ENCODE measurements at places on chromosomes 16 and 17.

DNA sequence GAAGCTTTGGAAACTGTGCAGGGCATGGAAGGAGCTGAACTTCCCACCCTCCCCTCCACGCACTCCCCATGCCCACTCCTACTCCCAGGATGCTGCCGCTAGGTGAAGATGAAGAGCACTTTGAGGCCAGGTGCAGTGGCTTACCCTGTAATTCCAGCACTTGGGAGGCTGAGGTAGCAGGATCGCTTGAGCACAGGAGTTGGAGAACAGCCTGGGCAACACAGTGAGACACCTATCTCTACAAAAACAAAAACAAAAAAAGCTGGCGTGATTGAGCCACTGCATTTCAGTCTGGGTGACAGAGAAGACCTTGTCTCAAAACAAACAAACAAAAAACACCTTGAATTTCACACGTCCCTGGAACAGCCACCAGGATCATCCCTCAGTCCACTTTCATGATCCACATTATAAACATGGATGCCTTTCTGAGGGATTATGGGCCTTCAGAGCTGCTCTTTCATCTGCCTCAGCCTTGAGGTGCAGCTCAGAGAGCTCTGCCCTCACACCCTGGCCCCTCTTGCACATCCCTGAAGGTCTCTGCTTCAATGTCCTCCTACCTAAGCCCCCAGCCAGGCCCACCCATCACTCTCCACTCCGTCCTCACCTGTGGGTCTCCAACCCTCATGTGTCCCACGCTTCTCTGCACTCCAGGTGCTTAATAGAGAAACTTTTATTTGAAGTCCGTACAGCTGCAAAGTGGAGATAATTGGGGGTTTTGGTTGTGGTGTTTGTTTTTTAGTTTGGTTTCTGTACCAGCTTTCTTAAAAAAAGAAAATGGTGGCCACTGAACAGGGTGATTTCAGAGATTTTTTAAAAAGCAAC lies 25.8 kb downstream of the PHB1 start:
- DNase-seq = no peak

DNA sequence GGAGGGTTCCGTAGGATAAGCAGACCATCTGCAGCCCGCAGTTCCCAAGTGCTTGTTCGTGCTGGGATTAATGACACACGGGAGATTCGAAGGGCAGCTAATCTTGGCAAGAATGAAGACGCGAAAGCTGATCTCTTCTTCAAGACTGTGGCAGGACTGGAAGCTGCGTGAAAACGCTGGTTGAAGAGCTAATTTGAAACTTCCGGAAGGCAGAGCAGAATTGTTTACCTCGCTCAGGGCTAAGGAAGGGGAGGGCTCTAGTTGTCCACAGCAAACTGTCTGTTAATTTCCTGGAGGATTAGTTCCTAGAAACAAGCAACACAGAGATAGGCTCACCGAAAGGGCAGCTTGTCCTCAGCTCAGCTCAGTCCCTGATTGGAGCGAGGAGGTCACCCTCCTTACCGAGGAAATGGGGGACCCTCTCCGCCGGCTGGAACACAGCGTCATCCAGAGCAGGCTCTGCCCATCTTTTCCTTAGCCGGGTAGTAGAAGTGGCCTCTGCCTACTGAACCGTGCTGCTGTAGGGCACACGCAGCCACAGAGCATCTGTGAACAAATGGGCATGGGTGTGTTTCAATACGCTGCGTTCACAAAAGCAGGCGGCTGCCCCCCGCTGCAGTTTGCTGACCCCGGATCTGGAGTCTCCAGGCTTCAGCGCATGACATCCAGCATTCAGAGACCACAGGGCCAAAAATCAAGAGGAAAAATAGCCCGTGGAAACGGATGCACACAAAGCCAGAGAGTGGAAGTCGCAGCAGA lies 16.7 kb upstream of the BAIAP2 start:
- DNase-seq = peak; percentile 24

GRCh38 chr17:11618861-11619566 lies 20.7 kb downstream of the DNAH9 start:
- no peak for DNase-seq

DNA sequence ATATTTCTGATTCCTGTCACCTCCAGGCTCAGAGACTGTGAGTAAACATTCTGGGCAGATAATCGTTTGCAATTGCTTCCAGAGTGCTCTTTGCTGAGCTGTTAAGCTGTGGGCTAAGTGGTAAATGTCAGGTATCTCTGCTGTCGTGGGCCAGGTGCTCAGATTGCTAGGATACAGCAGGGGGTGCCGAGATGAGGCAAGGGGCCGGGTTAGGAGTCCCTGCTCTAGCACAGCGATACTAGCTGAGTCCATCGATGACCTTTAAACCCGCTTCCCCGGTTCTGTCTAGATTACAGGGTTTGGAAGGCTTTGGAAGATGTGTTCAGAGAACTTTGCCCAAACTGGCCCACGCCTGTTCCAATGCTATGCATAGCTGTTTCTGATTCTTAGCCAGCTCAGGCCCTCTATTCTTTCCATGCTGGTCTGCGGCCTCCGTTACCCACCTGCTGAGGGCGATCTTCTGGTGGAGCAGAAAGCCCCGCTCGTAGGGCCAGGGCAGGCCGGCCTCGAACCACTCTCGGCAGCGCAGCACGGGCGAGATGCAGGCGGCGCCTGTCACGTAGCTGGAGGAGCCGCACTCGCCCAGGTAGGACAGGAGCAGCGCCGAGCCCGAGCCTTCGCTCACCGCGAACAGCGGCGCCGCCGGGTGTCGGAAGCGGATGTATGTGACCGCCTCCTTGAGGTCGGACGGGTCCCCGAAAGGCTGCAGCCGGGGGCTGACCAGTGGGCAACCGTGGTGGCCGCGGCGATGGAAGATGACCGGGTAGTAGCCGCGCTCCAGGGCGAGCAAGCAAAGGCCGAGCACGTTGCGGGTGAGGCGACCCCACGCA lies 979 bp downstream of the ABHD15 start:
- peak; percentile 52 for DNase-seq

DNA sequence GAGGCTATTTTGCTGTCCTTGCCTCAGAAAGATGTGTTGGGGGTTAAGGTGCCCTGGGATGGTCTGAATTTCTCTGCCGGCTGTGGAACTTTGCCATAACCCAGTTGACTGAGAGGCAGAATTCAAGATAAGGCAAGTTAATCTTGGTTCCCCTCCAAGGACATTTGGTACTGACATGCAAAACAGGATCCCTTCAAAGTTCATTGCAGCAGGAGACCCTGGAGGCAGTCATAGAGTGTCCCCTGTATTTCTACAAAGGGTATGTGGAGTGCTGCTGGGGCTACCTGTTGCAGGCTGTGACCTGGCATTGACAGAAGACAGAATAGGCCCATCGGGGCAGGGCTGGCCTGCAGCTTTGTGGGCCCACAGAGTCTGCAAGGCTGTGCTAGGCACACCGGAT lies 135.6 kb upstream of the IRX3 start:
- no peak for DNase-seq

GRCh38 chr17:82948957-82949356 lies 109.1 kb upstream of the ZNF750 start:
- no peak for DNase-seq

DNA sequence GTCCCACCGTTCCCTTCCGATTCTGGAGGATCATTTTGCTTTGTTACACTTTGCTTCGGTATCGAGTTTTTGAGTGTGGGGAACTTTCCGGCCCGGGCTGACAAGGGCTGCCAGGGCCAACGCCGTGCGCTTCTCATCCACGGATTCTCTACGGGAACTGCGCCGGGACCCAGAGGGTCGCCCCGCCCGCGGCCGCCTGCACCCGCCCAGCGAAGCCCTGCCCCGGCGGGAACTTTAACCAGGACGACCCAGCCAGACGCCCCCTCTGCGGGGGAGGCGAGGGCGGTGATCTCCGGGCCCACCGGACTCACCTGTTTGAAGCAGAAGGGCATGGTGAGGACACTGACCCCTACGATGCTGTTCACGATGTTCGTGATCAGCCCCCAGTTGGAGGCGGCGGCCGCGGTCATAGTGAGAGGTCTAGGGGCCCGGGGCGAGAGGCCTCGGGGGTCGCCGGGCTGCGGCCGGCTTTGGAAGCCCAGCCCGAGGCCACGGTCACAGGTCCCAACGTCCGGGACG lies 536 bp downstream of the SLC38A10 start:
- DNase-seq = no peak

DNA sequence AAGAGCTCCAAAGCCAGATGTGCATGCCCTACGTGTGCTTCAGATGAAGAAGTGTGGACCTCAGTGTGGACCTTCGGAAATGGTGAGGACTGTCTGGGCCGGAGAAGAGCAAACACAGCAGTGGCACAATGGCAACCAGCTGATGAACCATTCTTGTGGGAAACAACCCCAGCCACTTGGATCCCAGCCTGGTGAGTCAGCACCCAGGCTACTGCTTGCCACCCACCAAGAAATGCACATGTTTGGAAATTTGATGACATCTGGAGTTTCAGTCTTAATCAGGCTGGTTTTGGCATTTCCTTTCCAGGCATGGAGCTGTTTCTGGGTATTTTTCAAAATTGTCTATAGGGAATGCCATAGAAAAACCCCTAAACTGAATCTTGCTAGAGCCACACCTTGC lies 42.7 kb downstream of the DYNLRB2 start:
- no peak for DNase-seq

DNA sequence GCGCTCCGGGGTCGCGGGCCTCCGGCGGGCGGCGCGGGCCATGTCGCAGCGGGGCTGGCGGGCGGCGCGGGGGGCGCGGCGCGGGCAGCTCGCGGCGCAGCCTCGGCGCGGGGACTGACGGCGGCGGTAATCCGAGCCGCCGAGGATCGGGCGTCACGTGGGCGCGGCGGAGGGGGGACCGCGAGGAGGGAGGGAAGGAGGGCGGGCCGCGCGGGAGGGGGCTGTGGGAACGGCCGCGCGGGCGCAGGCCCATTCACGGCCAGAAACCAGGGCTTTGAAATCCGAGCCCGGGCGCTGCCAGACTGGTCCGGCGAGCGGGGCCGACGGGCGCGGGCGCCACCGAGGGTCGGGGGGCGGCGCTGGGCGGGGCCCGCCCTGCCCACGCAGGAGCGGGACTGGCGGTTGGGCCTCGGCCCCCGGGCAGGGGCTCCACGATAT lies at the start of gene MTSS2:
TSS of gene MTSS2 (minus strand) at position 116 of the 438 bp plus-strand sequence. CDS start 262 bp downstream, outside the sequence.
- no peak for DNase-seq

DNA sequence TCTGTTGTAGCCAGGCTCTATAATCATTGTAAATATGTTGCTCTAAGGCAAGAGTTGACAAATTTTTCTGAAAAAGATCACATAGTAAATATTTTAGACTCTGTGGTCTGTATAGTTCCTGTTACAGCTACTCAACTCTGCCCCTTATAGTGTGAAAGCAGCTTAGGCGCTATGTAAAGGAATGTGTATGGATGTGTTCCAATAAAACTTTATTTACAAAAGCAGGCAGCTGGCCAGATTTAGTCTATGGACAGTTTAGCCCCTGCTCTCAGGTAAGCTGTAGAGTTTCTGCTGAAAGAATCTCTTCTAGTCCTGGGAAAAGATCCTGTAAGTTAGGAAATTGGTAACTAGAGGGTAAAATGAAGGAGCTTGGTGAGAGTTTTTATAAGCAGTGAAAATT lies 133.1 kb downstream of the SALL1 start:
- no peak for DNase-seq

DNA sequence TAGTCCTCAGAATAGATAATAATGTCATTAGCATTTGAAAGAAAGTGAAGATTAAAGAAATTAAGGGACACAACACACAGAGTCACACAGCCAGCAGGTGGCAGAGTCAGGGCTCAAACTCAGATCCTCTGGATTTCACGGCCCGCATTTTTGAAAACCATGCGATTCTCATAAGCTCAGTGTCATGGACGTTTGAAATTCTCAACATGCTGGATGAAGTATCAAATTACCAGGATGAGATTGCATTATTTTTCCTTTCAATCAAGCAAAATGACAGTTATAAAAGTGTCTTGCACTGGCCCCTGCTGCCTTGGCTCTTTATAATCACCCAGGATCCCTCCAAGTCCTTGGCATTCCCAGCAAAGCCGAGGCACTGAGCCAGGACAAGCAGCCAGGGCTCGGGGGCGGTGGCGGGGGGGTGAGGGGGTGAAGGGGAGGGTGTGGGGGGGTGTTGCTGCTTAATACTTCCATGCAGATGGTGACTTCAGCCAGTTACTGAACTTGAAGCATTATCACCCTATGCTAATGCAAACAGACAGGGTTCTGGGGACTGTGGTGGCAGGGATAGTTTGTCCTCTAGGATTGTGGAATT lies 6.6 kb upstream of the BMERB1 start:
- peak; percentile 14 for DNase-seq

DNA sequence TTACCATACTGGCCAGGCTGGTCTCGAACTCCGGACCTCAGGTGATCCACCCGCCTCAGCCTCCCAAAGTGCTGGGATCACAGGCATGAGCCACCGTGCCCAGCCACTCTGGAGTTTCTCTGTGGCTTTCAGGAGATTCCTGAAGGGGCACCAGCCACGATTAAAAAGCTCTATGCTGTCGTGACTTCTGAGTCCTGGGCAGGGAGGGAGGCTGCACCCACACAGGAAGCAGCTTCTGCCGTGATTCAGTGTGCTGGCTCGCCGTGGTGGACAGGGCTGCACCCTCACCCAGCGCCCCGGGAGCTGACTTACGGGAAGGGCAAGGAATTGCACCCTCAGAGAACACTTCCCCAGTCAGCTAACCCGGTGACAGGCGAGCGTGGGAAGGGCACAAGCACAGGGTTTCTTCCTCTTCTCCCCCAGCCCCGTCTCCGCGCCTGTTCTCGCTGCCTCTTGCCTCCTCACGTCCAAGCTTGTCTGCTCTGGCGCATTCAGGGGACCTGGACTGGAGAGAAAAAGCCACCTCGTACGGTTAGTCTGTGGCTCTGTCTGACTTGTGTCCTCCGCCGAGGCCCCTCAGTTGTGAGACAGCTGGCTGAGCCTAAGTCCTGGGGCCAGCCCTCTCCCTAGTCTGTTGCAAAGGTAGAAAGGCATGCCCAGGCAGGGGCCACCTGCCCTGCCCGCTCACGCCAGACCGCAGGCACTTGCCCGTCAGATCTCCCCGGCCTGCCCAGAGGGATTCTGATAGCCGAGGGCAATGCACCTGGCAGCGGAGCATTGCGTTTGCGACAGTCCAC lies 145.0 kb downstream of the SEC14L1 start:
- DNase-seq = no peak

GRCh38 chr17:42337442-42337841 lies 49.1 kb downstream of the STAT5A start:
- DNase-seq = peak; percentile 56

DNA sequence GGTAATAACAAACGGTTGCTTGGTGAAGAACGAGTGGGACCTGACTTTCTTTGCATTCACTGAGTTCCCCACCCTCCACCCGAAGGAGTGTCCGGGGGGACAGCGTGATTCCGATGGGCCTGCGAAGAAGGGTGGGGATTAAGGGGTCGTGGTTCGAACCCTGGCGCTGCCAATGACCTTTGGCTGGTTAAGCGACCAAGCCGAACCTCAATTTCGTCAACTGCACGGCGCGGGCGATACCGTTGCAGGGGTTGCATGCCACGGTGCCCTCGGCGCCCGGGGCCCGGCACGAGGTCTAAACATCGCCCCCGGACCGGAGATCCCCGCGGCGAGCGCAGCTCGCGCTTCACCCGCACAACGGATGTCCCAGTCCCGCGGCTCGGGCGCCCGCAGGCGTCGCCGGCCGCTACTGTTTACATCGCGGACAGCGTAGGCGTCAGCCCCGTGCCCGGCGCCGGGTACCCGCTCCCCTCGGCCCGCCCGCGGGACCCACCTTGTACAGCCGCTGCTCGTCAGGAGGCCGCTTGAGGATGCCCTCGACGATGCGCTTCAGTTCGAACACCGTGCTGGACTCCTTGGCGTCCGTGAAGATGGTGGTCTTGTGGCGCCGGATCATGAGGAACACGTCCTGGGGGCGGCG lies 460 bp downstream of the ELOB start:
- peak; percentile 22 for DNase-seq

All from activated T-helper 1 cell treated with Interleukin-2 at 50 U/mL for 16 hours (primary cell).